OCI-LY7 (cell line): ENCODE measurements at places on chromosomes 13 and 19.

DNA sequence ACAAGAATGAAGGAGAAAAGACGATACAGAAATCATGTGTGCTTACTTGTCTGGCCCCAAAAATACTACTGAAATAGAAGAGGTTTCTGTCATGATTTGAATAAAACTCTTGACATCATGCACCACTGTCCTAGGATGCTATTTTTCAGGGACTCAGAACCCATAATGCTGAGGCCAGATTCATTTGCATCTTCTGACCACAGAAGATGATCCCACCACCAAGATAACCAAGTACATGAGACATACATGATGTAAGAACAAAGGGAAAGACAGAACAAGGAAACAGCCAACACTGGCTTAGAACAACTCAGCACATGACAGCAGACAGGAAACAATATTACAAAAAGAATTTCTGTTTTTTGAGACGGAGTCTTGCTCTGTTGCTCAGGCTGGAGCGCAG is 2.5 kb downstream of the ZNF552 start:
- DNase-seq: no peak

- no peak for DNase-seq
These were observed 951.3 kb upstream of the PRR20A start for GRCh38 chr13:56189439-56189838.

DNA sequence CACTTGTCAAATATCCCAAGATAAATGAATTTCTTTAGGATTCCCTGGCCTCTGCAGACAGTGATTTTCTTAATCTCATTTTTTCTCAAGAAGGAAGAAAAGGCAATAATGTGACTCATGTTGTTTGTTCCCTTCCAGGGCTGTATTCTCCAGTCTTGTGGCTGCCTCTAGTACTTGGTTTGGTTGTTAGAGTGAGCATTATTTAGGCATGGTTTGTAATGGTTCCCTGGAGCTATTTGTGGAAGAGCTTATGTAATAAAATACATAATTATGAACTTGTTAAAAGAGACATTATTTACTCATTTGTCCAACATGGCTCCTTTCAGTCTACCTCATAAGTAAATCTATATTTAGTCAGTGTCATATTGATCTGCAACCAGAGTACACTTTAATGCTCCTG is 270.4 kb downstream of the DCT start:
- DNase-seq: no peak

GRCh38 chr13:28056970-28057712 is 43.2 kb downstream of the FLT3 start:
- no peak for DNase-seq

DNA sequence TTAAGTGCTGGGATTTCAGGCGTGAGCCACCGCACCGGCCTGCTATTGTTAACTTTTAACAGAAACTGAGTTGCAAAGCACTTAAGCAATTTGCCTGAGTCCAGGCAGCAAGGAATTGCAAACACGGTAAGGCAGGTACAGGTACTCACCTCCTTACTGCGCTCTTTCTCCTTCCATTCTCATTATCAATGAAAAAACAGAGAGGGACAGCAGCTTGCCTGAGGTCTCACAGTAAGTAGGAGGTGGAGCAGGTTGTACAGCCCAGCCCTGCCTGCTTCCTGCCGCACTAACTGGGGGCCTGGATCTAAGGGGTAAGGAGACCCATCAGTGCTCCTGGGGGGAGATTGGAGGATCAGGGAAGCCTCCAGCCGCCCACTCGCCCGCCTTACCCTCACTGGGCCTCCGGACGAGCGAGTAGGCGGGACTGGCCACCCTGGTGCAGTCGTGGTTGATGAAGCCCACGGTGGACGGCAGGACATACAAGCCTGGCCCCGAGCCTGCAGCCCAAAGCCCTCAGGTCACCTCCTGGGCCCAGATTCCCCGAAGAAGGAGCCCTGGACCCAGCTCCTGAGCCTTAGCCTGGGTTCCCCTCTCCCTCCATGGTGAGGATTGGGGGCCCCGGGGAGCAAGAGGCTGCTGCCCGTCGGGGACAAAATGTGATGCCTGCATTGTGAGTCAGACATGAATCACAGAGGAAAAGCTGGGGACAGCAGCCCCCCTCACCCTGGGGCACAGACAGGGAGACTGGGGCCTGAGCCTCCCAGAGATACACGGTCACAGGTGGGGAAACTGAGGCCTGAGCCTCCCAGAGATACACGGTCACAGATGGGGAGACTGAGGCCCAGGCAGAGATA is 11.4 kb upstream of the SHC2 start:
- no peak for DNase-seq

DNA sequence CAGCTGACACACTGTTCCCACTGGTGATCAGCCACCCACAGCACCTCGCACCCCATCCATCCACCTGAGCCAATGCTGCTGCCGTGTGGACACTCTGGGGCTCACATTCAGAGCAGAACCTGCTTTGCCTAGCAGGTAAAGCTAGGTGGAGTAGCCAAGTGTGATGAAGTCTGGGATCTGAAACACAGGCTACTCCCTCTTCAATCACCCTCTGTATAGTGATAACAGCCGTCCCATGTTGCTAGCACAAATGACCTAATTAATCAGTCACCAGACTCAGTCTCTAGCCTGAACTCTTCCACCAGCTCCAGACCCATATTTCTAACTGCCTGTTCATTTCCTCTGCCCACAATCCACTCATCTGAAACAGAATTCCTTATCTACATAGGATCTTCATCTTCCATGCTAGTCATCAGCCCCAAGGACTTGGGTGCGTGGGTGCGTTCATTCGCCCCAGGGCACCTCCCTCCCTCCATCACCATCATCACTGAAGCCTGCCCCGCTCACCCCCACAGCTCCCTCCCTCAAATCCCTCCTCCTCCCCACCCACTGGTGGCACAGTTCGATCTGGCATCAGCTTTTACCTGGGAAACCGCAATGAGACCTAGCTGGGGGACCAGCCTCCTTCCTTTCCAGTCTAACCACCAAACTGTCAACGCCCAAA is 19.8 kb downstream of the STK24 start:
- no peak for DNase-seq

GRCh38 chr19:610071-610800 is 20.6 kb downstream of the HCN2 start:
- peak; percentile 79 for DNase-seq

GRCh38 chr13:50228527-50228926 is 213.3 kb downstream of the KCNRG start:
- DNase-seq: no peak

DNA sequence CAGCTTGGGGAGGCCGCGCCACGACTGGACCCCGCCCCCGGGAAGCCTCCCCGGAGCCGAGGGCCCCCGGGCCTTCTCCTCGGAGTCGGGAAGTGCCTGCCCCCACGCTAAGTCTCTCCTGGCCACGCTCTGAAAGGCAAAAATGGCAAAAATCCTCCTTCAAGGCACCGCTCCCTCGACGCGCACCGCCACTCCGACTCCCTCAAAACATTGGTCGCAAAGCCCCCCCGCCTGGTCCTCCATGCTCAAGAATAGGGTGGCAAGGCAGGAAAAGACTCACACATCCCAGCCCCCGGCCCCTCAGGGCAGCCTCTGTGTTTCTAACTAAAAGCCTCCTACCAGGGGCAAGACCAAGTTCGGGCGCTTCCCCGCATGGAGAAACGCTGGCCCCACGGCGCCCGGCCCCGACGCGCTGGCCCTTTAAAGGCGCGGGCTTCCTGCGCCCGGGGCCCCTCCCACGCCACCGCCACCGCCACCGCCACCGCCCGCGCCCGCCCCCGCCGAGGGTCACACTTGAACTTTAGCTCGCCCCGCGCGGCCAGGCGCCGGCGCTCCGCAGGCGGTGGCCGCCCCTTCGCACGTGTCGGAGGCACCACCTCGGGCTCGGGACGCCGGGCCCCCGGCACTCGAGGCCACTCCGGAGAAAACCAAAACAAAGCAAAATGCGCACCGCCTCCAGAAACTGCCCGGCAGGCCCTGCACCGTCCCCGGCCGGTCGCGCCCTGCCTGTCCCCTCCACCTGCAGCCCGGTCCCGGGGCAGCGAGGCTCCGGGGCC is 1.9 kb downstream of the FOXO1 start:
- peak; percentile 68 for DNase-seq

- no peak for DNase-seq
These were observed 187.5 kb downstream of the GPC6 start for GRCh38 chr13:93413972-93414717.

DNA sequence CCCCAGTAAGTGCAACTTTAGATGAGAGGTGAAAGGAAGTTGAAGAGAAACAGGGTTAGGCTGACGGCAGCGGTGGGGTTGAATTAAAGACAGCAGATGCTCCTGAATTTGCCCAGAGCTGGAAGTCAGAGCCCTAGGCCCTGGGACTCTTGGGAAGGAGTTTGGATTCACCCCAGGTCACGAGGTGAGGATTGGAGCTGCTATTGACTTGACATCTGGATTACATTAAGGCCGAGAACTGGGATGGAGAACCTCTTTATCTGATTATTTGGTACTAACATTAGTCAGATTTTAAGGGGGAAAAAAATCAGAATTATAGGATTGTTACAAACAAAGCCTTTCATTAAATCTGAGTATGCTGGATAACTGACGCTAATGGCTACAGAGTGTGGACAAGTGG is 367.2 kb downstream of the ZNF536 start:
- DNase-seq: no peak
